CD4-positive, alpha-beta memory T cell (primary cell): ENCODE measurements at places on chromosomes 1 and 21.
A peak's percentile ranks its signal among the peaks of the same experiment; 100 is the strongest.

DNA sequence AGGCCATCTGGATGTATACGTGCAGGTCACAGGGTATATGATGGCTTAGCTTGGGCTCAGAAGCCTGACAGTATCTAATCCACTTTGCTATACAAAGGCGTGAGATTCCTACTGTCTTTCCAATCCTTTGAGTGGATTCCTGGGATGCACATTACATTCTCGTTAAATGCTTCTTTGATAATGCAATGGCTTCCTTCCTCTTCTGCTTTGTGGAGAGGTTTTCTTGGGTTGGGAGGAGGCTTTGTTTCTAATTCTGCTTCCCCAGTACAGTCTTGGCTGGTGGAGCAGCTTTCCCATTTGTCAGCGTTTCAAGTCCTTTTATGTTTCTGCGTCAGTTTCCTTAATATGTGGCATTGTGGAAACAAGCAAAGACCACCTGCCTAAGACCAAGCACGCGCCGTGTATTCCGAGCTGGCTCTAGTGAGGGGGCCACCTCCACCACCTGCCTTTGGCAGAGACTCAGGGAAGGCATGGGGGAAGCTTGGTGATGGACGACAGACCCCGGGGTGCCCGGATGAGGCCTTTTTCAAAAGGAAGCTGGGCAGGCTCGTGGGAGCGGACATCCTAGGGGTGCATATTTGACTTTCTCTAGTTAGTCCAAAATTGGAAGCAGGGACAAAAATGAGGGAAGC lies 72.7 kb downstream of the WDR4 start:
- DNase-seq: no peak

DNA sequence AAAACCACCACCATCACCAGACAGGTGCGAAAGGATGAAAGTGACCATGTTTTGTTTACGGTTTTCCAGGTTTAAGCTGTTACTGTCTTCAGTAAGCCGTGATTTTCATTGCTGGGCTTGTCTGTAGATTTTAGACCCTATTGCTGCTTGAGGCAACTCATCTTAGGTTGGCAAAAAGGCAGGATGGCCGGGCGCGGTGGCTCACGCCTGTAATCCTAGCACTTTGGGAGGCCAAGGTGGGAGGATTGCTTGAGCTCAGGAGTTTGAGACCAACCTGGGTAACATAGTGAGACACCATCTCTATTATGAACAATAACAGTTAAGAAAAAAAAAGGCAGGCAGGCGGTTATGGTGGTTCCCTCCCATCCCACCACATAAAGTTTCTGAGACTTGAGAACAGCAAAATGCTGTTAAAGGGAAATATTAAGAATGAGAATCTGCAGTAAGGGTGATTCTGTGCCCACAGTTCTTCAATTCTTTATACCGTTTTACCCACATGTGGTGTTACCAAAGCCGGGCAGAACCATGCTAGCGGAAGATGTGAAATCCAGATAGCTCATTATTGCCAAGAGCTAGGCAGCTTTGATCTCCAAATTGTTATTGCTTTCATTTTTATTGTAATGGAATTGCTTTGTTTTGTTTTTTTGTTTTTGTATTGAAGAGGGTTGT lies 34.5 kb upstream of the TDRD10 start:
- DNase-seq: peak; percentile 55

DNA sequence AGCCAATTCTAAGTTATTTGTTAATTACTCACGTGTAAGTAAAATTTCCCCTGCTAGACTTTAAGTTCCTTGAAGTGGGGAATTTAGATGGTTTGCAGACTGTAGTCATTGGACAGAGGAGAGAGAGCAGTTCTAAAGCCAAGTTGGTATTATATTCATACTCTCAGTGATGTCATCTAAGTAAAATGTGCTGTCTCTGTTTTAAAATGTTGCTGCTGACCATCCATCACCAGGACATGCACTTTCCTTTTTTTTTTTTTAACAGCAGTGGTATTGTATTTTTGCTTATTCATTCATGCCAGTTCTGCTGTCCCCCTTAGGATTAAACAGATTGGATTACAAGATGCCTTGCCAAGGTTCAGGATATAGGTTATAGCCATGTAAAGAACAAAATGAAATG lies 2.3 kb downstream of the TTLL7 start:
- no peak for DNase-seq

DNA sequence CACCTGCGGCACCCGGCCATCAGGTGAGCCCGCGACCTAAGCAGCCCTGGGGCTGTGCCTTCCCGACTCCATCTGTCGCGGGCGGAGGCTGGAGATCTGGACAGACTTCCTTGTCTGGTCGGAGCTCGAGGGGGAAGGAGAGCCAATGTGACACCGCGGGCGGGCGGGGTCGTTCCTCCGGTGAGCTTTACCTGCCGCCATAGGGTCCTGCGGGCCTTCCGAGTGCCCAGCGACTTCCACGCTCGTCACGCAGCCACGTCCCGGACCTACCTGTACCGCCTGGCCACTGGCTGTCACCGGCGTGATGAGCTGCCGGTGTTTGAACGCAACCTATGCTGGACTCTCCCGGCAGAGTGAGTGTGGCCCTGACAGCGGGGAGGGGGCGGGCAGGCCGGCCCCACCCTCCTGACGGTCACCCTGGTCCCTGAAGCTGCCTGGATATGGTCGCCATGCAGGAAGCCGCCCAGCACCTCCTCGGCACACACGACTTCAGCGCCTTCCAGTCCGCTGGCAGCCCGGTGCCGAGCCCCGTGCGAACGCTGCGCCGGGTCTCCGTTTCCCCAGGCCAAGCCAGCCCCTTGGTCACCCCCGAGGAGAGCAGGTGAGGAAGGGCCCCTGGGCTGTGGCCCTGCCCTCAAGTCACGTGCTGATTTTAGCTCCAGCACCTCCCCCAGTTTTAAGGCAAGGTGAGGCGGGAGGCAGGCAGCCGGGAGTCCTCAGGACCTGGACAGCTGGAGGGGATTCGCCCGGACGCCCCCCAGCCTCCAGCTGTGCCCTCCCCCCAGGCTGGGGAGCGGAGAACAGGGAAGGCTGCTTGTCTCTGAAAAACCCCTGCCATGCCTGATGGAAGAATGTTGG lies 1.1 kb downstream of the PUSL1 start:
- DNase-seq: no peak

DNA sequence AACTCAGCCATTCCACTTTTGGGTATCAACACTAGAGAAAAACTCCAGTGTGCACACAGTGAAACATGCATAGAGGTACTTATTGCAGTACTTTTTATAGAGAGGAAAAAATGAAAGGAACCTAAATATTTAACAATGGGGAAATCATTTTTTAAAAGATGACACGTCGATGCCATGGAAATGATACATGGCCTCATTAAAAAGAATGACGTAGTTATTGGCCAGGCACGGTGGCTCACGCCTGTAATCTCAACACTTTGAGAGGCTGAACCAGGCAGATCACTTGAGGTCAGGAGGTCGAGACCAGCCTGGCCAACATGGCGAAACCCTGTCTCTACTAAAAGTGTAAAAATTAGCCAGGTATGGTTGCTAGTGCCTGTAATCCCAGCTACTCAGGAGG lies 42.5 kb downstream of the MATN1 start:
- DNase-seq: no peak

DNA sequence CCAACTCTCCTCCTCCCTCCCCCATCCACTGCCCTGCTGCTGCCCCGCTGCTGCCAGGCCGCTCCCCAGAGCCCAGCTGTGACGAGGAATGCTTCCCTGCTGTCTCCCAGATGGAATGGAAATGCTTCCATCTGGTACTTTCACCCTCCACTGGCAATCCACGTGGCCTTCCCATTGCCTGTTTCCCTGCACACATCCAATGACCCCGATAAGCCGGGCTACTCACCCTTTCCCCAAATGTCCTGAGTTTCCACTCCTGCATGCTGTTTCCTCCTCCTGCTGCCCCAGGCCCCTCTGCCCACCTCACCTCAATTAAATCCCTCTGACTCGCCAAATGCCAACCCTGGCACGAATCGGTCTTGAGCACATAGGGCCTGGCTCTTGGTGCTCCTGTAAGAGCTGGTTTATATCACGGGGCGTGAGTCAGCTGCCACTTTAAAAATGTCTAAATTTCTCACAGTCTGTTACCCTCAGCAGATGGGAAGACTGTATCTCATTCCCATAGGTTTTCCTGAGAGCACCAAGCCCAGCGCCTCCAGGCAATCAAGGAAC lies 36.4 kb downstream of the MRAP start:
- DNase-seq: no peak

DNA sequence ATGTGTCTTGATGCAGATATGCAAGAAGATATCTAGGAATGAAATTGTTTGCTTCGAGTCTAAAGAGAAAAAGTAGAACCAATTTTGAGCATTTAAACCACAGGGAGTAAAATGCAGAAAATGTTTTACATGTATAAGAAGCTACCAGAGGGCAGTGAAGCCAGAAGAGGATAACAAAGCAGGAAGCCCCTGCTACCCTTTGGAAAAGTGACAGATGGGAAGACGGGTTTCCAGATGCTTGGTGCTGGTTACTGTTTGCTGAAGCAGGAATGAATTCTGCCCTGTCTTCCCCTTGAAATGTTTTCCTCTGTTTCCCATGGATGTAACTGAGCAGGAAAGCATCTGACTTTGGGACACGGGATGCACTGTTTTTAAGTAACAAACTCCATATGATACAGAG lies 822.2 kb downstream of the MRPL39 start:
- no peak for DNase-seq

DNA sequence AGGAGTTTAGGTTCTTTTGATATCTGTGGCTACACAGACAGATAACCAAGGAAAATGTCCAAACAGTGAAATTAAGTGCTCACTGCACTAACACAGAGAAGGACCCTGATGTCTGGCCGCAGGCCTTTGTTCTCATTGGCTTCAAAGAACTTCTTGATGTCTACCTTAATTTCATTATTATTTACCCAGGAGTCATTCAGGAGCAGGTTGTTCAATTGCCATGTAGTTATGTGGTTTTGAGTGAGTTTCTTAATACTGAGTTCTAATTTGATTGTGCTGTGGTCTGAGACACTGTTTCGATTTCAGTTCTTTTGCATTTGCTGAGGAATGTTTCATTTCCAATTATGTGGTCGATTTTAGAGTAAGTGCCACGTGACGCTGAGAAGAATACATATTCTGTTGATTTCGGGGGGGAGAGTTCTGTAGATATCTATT lies 15.2 kb upstream of the LGALS8 start:
- DNase-seq: no peak

GRCh38 chr21:36728371-36729111 lies 29.6 kb downstream of the SIM2 start:
- no peak for DNase-seq

GRCh38 chr1:234963180-234963903 lies 165.3 kb downstream of the TOMM20 start:
- peak; percentile 89 for DNase-seq

DNA sequence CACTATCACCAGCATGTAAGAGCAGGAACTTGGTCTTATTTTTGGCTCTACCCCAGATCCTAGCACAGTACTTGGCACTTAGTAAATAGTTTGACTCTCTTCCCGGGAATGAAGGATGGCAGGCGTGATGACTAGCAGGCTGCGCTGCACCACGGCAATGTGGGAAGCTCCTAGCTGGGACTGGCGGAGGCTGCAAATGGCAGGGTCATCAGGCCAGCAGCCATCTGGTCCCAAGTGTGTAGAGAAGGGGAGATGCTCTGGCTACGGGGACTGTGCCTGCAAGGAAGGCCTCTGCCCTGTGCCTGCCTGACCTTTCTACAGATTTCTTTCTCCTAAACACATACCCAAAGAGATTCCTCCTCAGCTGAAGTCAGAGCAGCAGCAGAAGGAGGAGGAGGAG lies 95.0 kb downstream of the KCND3 start:
- no peak for DNase-seq

GRCh38 chr1:84236256-84236655 lies 65.3 kb upstream of the SAMD13 start:
- DNase-seq: no peak

GRCh38 chr1:243712242-243712641 lies 137.8 kb downstream of the AKT3 start:
- no peak for DNase-seq

DNA sequence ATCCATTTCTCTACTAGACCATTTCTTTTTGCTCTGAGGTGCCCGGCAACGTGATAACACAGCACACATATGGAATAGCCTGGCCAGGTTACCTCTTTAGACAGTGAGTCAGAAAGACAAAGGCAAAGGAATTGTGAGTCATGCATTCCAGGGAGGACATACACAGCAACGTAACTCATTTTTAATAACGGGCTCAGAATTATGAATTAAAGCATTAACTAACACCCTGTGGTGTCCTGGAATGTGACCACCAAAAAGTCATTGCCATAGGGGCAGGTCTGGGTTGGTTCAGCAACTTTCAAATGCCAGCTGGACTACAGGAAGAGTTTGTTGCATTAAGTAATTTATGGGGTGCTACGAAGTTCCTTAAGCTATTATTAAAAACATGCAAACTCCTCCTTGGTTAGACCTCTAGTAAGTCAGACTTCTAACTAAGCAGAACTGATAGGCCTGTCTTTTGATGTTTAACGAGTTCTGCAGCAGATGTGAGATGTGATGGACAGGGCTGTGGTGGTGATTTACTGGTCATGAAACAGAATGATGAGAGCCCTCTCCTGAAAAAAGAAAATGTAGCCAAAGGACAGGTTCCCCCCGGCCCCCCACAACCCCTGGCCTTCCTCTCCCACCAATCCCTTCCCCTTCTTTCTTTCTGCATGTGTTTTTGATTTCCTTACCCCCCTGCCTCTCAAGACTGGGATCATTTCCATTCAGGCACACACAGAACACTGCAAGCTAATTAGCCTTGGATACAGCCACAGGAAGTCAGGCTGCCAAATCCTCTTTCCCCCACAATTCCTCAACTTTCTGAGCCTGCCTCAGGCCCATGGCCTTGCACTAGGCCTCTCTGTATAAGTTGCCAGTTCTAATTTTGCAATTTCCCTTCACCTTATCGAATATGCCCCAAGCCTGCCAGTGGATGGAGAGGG lies 88.9 kb upstream of the HAO2 start:
- DNase-seq: no peak

- no peak for DNase-seq
These were observed 8.0 kb downstream of the S100A9 start for GRCh38 chr1:153365696-153366095.

DNA sequence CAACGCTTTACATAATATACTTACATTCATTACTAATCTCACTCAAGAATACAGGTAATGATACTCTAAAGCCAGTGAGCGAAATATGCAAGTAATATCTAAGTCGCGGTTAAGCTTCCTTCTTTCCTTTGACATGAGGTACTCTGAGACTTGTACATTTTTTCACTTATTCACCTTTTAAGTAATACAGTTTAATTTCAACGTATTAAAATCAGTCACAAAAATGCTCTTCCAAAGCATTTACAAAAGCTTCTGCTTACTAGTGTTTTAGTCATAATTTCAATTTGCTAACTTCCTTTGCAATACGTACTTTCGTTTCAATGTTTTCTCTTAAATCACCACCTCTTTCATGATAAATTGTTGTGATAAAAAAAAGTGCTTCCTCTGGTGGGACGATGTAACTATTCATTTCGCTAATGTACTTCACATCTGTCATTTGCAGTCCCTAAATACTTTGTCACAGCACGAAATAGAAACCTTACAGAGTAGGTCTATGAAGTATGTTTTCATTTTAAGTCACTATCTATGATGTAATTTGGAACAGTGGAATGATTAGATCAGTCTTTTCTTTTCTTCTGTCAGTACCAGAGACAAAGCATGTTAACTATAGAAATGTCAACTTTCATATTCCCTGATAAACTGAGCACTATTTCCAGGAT lies 34.0 kb upstream of the ADGRL4 start:
- DNase-seq: no peak
